ENCODE measurements at places on chromosomes 6 and 20.

DNA sequence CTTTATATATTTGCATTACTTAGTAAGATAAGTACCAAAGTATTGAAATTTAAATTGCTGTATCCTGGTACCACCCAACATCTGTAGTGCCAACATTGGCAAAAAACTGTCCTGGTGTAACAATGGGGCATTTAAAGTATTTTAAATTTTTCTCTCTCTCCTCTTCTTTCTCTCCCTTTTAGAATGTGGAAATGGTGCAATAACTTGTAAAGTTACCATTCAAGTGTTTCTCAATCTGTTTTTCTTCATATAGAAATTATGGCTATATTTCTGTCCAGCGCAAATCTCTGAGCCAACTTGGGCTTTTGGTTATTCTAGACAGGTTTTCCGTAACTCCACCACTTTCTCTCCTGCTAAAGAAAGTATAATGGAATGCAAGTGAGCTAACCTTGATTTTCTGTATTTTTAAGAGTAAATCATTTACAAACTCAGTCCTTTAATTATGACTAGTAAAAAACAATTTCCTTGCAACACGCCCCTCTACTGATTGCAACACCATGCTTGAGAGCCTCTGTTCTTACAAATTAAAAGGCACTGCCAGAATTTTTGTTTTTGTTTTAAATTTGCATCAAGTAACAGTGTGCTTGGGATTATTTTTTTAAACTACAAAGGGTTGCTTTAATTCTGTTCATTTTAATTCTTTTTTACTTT is 324.2 kb upstream of the CITED2 start:
- DNase-seq: no peak

DNA sequence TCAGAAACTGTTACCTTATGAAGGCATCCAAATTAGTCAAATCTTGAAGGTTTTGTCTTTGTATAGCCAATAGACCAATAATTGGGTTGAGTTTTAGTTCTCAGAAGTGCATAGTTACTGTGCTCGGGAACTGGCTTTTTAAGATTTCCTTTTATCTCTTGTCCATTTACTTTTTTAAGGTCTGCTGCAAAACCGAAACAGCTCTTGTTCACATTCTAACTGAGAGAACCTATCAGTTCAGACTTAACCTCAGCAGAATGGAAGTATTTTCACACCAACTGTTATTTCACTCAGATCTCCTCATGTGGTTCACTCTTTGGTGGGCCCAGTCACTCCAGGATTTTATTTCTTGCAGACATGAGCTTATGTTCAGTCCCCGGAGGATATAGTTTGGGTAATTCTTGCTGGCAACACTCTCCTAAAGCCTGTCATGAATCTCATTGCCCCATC is 55.5 kb downstream of the TPBG start:
- no peak for DNase-seq

DNA sequence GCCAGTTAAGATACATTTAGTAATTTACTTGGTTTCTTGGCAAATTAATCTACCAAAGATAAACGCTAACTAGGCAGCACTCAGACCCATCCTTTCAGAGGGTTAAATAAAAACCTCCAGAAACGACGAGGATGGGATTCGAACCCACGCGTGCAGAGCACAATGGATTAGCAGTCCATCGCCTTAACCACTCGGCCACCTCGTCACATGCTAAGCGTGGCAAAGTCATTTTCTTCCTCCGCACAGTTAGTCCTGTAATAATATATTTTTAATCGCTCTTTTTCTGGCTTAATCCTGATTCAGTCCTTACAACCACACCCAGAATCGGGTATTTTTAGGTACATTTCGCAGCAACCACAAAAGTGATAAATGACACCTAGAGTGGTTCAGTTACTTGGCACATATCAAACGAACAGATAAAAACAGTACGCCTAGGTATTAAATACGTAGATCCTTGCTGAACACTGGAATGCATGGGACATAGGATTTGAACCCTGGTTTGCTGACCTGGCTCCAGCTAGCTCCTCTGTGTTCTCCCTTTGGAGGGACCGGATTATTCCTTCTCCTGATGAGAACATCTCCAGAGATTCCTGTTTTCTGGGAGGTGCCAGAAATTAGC is 71.6 kb downstream of the GPX5 start:
- no peak for DNase-seq

DNA sequence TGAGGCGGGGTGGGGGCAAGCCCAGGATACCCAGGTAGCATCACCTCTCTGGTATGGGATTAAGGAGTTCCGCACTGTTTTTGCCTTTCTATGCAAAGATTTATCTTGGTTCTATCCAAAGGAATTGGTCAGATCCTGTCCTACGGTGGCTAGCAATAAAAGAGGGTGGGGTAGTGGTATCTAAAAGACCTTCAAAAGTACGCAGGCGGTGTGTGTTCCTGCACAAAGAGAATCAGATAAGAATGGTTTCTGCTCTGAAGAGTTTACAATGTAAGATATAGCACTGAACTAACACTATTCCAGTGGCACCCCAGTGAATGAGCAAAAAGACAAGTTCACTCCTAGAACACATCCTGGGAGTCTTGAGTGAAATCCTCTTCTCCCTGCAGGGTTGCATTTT is 6.3 kb downstream of the MRPS18A start:
- DNase-seq: no peak

DNA sequence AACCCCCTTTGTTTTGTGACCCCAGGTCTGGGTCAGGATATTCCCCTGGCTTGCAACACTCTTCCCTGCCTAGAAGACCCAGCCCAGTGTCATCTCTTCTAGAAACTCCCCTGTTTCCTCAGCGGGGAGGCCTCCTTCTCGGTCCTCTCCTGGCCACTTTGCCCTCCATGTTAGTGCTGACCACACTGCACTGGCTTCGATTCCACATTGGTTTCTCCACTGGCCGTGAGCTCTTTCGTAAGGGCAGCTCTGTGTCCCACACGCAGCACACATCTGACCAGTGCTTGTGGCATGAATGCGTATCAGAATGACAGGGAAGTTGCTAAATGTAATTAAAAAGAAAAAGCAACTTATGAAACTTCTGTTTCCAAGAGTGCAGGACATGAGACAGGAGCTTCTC is 49.4 kb upstream of the FNDC1 start:
- DNase-seq: no peak

GRCh38 chr20:20827992-20828597 is 115.7 kb upstream of the RALGAPA2 start:
- no peak for DNase-seq

DNA sequence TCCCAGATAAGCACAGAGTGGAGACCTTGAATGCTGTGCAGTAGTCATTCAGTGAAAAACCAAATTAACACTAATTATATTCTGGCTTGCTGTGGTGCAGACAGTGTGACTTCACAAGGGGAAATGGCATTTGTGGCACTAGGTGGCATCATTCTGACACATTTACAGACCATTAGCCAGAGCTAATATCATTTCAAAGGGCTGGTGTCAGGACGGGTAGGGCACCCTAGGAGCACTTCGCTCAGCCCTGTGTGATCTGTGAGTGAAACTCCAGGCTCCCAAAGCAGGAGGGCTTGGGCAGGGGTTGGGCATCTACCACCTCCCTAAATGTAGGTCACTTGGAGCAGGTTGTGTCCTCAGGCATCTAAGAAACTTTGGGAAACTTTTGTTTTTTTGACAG is 555.8 kb downstream of the PKHD1 start:
- no peak for DNase-seq

GRCh38 chr6:39553860-39554802 is 171.1 kb downstream of the KIF6 start:
- no peak for DNase-seq

DNA sequence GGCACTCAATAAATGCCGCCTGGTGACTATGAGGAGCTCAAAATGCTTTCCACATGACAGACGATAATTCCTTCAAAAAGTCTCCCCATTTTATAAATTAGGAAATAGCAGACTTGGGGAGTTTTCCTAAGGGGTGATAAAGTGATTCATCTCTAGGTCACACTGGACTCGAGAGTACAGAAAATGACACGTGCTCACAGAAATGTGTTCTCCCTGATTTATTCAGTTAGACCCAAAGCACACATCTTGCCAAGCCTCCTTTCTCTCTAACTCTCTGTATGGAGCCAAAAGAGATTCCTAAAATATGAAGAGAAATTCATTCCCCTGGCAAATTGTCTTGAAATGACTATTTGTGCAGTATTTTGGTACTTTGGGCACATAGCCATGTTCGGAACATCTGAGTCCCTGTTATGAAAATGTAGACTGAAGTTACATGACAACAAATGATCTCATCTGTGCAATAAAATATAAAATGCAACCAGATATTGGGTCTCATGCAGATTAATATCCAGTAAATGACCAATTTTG is 381.1 kb downstream of the TFAP2B start:
- no peak for DNase-seq

GRCh38 chr20:13094976-13095375 is 86.2 kb downstream of the SPTLC3 start:
- DNase-seq: no peak

DNA sequence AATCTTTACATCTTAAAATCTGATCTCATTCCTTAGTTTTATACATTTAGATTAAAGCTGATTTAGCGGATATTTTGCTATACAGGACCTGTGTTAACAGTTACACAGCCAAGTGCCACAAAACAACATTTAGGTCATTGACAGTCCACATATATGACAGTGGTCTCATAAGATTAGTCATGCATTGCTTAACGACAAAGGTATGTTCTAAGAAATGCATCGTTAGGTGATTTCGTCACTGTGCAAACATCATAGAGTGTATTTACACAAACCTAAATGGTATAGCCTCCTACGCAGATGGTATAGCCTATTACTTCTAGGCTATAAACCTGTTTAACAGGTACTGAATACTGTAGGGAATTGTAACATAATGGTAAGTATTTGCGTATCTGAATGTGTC is 21.6 kb downstream of the ADGRG6 start:
- DNase-seq: no peak

GRCh38 chr6:90003941-90004340 is 109.7 kb downstream of the GJA10 start:
- DNase-seq: no peak

DNA sequence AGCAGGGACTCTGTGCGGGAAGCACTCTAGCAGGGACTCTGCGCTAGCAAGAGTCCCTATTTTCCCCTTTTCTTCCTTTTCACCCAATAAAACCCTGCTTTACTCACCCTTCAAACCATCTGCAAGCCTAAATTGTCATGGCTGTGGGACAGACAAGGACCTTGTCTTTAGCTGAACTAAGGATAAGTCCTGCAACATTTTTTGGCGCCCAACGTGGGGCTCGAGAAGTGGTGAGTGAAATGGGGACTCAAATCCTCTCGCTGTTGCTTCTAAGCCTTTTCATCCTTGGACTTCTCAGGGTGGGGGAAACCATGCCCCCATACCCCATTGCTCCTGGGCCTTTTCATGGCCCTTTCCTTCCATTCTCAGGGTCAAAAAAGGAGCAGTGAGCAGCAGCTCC is 46.4 kb downstream of the IMPG1 start:
- no peak for DNase-seq

GRCh38 chr6:111534231-111534751 is 51.3 kb upstream of the REV3L start:
- DNase-seq: no peak

DNA sequence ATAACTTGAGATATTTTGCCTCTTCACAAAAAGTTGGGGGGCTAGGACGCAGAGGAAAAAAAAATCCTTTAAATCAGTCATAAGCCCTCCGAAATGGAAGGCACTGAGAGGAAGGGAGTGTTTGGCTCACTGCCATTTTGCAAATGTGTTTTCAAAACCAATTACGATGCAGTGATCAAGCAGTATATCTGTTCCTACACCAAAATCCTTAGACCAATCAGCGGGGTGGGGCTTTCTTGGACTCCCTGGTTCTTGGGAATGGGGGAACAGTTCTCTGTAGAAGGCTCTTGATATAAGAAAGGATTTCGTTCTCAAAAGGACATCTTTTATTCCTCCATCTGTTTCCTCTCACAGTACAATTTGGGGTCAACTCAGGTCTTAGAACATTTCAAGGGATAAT is 478.6 kb upstream of the JARID2 start:
- no peak for DNase-seq

- no peak for DNase-seq
These were observed 57.4 kb upstream of the EMILIN3 start for GRCh38 chr20:41424011-41424410.

DNA sequence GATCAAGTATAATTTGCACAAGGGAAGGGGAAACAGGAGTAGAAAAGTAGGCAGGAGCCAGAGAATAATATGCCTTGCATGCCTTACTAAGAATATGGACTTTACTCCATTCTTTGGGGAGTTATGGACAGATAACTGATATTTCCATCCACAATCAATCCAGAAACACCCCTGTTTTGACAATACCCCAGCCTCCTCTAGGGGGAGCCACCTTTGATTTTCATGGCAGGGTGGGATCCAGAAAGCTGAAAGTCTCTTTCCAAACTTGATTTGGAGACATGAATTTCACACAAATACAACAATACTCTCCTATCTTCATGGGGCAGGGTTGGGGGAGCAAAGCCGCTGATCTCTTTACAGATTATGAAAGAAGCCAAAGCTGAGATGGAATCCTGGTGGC is 404.1 kb downstream of the FOXA2 start:
- no peak for DNase-seq

- DNase-seq: no peak
These were observed 17.6 kb upstream of the SNAI1 start for GRCh38 chr20:49964964-49965780.

- no peak for DNase-seq
These were observed 89.4 kb downstream of the SLC24A3 start for GRCh38 chr20:19301843-19302242.

DNA sequence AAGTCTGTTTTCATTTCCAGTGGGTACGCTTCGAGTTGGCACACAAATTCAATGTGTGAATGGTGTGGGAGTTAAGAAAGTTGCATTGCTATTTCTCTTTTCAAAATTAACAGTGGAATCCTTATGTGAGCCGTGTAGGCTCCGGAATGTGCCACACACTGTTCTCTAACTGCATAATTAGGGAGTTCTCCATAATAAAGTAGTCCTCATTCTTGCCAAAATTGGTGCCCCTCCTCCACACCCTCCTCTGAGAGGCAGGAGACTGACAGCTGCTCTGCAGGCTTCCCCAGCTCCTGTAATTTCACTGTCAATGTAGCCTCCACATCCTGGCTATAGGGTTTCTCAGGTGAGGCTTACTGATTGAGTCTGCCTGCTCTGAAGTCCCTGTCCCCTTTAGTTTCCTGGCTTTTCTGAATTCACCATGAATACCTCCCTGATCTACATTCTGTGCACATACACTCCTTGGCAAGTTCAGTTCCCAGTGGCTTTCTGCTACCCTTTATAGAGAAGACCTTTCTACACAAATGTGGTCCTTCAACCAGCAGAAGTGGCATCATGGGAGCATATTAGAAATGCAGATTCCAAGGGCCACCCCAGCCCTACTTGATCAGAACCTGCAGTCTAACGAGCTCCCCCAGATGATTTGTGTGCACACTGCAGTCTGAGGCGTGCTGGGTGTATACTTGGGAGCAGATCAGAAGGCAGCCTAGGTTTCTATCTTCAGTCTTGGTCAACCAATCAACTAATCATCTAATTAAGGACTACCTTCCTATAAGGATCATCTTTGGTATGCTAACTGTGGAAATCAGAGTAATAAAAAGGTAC is 19.9 kb upstream of the CCN6 start:
- no peak for DNase-seq
